Right cardiac atrium (tissue), 5 donors: ENCODE measurements at places on chromosomes 13 and 19. TPM values are rescaled to one million over a fixed set of nuclear protein-coding genes. Genes with fewer than 3 reads are reported as not detected.

PSG3 gene
- total RNA-seq, result not detected

CILP2 gene
- total RNA-seq, result 0.39 TPM

ZNF432 gene
- total RNA-seq, result 13.5 TPM

CYP4F22 gene
- not detected for total RNA-seq

CABP5 gene
- not detected for total RNA-seq

GGN gene
- total RNA-seq, result 0.09 TPM
